Foreskin melanocyte (primary cell): ENCODE measurements at places on chromosomes 4 and X.

GRCh38 chr4:94416981-94417380 is 34.8 kb upstream of the PDLIM5 start:
- DNase-seq = no peak

DNA sequence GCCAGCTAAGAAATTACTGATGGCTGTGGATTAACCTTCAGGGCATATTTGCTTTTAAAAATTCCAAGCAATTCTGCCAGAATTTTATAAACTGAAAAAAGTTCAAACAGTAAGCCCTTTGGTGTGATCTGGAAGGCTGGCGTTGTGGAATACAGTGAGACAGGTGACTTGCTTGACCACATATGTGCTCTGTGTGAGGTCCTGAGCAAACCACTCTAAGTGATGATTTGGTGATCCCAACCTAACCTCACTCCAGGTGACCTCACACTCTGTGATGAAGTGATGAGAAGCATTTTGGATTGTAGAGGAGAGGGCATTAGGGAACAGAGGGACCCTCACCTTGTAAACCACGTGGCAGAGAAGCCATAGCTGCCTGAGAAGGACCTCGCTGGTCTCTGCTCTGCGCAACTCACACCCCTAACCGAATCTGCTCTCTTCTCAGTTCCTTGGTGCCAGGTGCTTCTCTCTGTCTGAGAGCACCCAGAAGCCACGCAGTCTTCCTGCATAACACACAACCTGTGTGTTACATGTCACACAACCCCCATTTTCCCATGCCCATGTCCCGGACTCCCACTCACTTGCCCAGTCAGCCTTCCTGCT is 106.3 kb downstream of the ENPP6 start:
- DNase-seq = no peak

DNA sequence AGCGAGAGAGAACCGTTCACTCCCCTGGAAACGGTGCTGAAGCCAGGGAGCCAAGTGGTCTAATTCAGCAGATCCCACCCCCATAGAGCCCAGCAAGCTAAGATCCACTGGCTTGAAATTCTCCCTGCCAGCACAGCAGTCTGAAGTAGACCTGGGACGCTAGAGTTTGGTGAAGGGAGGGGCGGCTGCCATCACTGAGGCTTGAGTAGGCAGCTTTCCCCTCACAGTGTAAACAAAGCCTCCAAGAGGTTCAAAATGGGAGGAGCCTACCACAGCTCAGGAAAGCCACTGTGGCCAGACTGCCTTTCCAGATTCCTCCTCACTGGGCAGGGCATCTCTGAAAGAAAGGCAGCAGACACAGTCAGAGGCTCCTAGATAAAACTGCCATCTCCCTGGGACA is 37.8 kb upstream of the CDS1 start:
- no peak for DNase-seq

DNA sequence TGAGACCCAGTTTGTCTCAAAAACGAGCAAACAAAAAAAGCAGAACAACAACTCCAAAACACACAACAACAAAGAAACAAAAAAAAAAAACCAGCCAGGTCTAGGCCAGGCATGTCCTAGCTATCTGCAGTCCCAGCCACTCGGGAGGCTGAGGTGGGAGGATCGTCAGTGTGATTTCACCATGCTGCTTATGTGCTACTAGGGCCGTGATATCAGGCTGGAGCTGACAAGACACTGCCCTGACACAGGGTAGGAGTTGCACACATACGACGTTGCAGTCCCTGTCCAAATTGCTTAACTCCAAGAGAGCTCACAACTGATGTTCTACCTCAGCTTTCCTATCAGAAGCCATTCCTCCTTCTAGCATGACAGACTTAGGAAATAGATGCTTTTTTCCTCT is 204.9 kb downstream of the AASDH start:
- DNase-seq = no peak

DNA sequence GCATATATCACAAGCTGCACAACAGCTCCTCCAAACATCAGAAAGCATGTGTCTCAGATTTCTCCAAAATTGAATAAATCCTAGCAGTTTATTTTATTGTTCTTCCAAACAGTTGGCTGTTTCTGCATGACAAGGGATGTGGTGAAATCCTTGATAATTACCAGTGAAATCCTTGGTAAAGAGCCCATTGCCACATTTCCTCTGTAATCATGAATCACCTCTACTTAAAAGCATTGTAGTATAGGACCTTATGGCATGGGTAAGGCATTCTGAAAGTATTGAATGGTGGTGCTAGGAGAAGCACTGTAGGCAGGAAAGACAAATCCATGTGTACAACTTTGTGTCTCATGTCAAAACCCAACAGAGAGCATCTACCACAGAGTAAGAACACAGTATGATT is 135.8 kb upstream of the NDST3 start:
- DNase-seq = no peak

GRCh38 chr4:83378419-83378818 is 43.8 kb upstream of the HPSE start:
- no peak for DNase-seq

DNA sequence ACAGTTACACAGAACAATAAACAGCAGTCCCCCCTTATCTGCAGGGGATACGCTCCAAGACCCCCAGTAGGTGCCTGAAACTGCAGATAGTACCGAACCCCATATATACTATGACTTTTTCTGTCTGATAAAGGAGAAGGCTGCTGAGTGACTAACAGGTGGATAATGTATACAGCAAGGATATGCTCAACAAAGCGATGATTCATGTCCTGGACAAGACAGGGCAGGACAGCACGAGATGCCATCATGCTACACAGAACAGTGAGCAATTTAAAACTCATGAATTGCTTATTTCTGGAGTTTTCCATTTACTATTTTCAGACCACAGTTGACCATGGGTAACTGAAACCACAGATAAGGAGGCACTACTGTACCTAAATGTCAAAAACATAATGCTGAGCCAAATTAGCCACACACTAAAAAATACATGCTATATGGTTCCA is 76.1 kb downstream of the MANBA start:
- DNase-seq = peak; percentile 50

GRCh38 chr4:180625653-180626052 is 1617.5 kb upstream of the TENM3 start:
- DNase-seq = no peak
